ENCODE measurements at places on chromosomes 7 and 10. TPM values are rescaled to one million over a fixed set of nuclear protein-coding genes. Genes with fewer than 3 reads are reported as not detected.

GRCh38 chr10:121751191-121751760, 153.0 kb upstream of the FGFR2 start:
- DNase-seq: no peak

- no peak for DNase-seq
Observed at GRCh38 chr7:85750454-85750949, 563.6 kb upstream of the SEMA3D start.

DNA sequence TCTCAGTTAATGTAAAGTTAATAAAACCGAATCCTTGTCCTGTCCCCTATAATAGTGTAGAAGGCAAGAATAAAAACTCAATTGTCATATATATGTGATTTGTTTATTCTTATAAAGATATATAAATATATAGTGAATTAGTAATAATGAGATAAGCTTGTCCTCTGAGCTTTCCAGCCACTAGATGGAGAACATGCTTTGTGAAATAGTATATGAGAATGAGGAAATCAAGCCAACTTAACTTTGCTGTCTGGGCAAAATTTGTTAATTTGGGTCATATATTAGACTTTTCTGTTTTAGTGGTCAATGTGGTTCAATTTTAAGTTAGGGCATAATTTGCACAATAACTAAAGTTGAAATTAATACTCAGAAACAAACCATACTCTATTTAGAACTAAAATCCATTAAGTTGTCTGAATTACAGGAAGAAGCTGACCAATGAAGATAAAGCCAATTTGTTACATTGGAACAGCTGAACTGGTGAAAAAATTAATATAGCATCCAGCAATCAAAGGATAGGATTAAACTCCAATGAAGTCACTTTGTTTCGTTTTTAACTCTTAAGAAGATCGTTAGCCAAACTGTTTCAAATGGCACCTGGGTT, 595.0 kb downstream of the ARL4A start:
- no peak for DNase-seq

DNA sequence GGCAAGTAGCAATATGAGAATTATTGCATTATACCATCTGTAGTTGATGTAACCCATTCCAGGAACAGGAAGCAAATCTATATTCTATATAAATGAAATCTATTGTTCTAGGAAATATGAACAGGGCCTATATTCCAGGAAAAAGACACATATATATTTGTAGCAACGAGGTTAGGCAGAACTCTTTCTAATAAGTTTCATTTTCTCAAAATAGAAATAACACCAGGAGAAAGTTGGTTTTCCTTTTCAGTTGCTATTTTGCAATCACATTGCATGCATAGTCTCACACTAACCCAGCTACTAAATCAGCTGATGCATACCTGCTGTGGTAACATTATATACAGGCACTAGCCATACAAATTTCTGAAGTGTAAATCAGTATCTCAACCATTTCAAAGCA, 6.2 kb upstream of the IFIT2 start:
- DNase-seq: no peak

GRCh38 chr7:105365541-105366534, 22.9 kb downstream of the SRPK2 start:
- DNase-seq: no peak

- no peak for DNase-seq
Observed at GRCh38 chr7:130207033-130207432, 627 bp upstream of the SSMEM1 start.

- no peak for DNase-seq
Observed at GRCh38 chr10:76040107-76040829, 608.8 kb downstream of the LRMDA start.

- DNase-seq: no peak
Observed at GRCh38 chr7:22628112-22628511, 98.9 kb upstream of the IL6 start.

- DNase-seq: no peak
Observed at GRCh38 chr10:24857031-24857725, 95.2 kb downstream of the PRTFDC1 start.

DNA sequence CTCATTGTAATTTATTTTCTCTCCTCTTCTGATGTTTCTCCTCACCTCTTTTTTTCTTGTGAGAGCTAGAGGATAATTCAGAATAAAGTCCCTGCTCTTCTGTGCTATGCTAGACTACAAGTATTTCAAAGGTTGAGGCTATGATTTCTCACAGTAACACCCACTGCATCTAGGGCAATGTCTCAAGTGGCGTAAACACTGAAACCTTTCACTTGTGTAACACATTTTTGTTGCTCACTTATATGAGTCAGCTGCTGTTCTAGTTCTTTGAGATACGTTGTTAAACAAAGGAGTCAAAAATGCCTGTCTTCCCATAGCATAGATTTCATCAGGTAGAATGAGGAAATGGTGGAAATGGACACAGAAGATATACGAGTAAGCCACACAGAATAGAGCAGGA, 305.1 kb upstream of the PITRM1 start:
- DNase-seq: no peak

DNA sequence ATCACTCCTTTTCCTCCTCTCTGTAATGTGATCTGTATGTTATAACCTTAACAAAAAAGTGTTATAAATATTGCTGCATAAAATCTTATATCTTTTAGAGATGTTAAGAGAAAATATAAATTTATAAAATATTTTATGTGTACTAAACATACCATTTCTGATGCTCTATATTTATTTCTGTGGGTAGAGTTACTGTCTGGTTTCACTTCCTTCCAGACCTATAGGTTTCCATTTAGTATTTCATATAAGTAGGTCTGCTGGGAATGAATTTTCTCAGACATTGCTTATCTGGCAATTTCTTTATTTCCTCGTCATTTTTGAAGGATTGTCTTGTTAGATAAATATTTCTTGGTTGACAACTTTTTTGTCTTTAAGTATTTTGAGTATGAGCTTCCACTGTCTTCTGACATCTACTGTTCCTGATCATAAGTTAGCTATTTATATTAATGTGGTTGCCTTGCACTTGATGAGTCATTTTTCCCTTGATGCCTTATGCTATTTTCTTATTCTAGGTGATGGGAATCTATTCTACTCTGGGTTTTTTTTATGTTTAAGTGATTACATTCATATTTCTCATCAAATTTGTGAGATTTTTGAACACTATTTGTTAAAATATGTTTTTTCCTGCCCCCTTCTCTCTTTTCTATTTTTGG, 11.2 kb upstream of the THSD7A start:
- no peak for DNase-seq

DNA sequence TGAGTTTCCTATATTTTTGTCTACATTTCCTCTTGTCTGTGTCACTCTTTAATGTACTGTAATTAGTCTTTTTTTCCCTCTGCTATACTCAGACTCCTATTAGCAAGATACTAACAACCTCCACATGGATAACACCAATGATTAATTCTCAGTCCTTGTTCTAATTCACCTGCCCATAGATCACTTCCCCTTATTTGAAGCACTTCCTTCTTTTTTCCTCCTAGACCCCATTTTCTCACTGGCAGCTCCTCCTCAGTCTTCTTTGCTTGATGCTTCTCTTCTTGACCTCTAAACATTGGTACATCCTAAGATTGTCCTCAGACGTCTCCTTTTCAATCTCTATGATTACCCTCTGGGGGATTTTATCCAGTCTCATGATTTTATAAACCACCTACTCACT, 98.2 kb upstream of the IMMP2L start:
- no peak for DNase-seq

- no peak for DNase-seq
Observed at GRCh38 chr7:132842478-132842877, 239.4 kb downstream of the CHCHD3 start.

- DNase-seq: peak; percentile 76
Observed at GRCh38 chr7:1940402-1940786, 270.3 kb downstream of the ELFN1 start.

- DNase-seq: no peak
Observed at GRCh38 chr7:50379082-50379481, 71.1 kb downstream of the FIGNL1 start.

DNA sequence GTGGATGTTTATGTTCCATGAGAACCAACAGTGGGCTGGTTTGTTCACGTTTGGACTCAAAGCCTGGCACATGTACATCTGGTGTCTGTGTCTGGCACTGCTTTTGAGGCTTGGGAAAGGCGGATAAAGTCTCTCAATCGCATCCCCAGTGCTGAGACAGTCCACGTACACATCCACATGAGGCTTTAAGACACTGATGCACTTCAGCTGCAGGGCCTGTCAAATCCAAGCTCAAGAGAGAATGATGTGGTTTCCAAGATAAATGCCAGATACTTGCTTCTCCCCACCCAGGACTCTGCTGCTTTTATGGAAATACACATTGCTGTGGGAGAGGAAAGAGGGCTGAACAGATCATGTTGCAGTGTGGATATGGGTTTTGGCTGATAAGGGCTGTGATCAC, 178.4 kb downstream of the ADARB2 start:
- DNase-seq: no peak

DNA sequence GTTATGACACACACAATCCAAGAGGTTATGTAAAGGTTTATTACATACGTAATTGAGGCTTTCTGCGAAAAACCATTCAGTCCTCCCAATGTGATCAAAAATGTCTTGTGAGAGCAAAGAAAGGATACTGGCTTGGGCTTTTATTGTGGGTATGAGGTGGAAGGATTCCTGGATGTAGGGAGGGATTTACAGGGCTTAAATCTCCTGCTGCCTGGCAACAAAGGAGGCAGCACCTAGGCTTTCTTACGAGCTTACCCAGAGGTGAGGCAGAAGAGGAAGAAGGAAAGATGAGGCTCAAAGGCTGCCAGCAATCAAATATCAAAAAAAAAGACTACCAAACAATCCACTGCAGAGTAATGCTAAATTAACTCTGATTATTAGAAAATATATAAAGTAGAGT, 1149.5 kb upstream of the POT1 start:
- DNase-seq: no peak

DNA sequence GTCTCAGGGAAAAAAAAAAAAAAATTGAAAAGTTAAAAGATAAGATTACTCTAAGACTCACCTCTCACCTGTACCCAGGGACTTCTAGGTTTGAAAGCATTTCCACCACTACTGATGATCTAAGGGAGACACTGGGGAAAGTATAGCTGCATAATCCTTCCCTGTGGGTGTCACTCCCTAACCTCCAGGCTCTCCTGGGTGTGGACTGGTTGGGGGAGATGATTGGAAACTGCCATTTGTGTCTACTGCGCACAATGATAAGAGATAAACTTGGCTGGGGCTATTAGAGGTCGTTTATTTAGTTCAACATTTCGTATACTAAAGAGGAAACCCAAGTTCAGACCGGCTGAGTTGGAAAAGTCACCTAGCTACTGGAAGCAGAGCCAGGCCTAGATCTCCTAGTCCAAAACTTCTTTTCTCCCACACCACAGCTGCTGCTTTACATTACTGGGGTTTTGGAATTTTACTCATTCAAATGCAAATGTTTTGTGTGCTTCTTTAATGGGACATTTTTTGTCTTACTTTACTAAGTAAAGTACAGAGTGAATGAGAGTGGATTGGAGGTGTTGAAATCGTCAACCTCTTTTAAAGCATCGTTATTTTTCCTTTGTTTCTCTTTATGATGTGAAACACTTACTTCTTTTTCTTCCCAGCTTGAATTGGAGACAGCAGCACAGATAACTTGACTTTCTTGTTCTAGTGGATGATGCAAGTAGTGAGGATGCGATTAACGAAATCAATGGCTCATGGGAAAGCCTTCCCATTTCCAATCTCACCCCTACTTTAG, 22.3 kb upstream of the SEC61G start:
- no peak for DNase-seq

DNA sequence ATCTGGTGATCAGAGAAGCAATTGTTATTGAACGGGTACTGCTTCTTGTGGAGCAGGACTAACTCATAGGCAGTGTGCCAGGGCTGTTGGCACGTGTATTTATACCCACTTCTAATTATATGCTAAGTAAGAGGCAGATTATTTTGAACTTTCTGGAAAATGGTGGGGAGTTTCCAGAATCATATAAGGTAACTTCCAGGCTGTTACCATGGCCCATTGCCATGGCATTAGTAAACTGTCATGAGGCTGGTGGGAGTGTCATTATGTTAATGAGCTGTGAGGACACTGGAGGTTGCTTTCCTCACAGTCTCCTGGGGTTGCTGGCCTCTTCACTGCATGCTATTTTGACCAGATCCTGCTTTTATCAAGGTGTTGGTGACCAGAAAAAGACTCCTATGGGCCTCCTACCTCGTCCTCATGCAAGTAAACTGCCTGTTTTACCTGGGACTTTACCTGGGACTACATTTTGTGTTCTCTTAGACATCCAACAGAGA, 122.6 kb downstream of the KCND2 start:
- no peak for DNase-seq

DNA sequence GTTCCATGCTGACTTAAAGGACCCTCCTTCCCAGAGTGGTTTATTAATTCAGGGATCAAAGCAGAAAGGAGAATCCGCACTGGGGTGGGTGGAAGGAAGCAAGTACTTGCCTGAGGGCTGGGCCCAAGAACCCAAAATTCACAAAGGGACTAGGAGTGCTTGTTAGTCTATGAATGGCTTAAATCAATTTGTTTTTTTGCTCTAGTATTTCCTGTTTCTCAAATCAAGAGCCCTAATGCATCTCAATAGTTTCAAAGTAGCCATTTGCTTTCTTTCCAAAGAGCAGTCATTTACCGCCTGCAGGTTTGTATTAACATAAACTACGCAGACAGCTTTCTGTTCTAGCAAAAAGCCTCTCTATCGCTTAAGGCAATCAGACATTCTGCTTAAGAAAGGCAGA, 44.2 kb upstream of the SLC35G1 start:
- DNase-seq: no peak

DNA sequence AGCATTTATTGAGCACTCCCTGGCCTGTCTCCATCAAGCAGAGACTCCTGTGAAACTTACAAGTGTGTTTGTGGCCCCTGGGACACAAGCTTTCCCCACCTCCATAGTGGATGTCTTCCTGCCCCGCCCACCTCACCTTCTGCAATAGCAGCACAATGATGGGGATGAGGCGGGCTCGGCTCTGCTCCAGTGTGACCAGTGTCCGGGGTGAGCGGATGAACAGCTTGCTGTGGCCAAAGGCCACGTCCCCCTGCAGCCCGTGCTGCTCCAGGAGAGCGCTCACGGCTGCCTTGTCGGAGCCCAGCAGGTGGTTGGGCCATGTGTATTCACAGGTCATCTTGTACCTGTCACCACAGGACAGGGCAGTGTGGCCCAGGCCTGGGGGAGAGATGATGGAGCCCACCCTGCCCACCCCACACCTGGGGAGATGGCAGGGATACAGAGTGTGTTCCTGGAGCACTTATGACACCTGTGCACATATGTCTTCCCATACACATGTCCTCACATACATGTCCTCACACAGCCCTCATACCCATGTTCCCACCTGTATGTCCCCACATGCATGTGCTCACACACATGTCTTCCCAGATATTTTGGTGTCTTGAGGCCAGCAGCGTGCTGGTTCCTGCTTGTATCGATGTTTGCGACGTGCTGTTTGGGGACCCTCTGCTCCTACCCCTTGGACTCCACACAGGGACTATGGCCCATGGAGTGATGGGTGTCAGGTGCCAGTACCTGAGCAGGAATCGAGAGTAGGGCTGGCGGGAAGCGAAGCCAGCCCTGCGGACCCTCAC, 12.7 kb downstream of the MYO1G start:
- DNase-seq: peak; percentile 68

GRCh38 chr7:155992538-155992937, 180.3 kb upstream of the SHH start:
- peak; percentile 75 for DNase-seq

Gene PHF14
- total RNA-seq: 18.5 TPM

Gene HOXA5
- 5.1 TPM for total RNA-seq

Gene EBLN1
- not detected for total RNA-seq

Gene CPA4
- total RNA-seq: 65.7 TPM

Gene CCL26
- 0.79 TPM for total RNA-seq

Gene TMEM184A
- 106 TPM for total RNA-seq

Gene CPA2
- total RNA-seq: not detected

Gene ASB13
- 9.9 TPM for total RNA-seq

Gene ZNF511
- 26.8 TPM for total RNA-seq

Gene CCDC126
- 13.6 TPM for total RNA-seq

Gene SLC26A3
- total RNA-seq: 0.13 TPM

Gene INA
- 0.30 TPM for total RNA-seq

Gene VTI1A
- total RNA-seq: 31.5 TPM

All from lower leg skin (tissue), 4 donors.